Activated effector memory CD4-positive, alpha-beta T cell treated with anti-CD3 and anti-CD28 coated beads, Interleukin-2, amount 50 U/mL, for 16 hours (primary cell): ENCODE measurements at places on chromosomes 7 and 10.

- no peak for DNase-seq
Observed at GRCh38 chr7:106358103-106358663, 73.4 kb upstream of the NAMPT start.

DNA sequence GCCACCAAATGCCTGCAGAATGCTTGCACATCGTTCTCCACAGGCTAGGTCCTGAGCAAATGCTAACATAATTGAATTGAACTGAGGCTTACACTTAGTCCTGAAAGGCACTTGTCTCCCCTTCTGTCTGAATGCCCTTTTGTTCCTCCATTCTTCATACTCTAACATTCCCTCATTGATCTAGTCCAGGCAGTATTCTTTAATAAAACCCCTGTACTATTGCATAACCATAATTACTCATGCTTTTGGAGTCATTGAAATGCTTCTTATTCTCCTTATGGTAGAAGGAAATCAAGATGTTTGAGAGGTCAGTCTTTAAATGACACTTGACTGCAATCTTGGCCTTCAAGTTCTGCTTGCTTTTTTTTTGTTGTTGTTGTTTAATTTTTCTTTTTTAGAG, 7.1 kb downstream of the PI4K2A start:
- no peak for DNase-seq

DNA sequence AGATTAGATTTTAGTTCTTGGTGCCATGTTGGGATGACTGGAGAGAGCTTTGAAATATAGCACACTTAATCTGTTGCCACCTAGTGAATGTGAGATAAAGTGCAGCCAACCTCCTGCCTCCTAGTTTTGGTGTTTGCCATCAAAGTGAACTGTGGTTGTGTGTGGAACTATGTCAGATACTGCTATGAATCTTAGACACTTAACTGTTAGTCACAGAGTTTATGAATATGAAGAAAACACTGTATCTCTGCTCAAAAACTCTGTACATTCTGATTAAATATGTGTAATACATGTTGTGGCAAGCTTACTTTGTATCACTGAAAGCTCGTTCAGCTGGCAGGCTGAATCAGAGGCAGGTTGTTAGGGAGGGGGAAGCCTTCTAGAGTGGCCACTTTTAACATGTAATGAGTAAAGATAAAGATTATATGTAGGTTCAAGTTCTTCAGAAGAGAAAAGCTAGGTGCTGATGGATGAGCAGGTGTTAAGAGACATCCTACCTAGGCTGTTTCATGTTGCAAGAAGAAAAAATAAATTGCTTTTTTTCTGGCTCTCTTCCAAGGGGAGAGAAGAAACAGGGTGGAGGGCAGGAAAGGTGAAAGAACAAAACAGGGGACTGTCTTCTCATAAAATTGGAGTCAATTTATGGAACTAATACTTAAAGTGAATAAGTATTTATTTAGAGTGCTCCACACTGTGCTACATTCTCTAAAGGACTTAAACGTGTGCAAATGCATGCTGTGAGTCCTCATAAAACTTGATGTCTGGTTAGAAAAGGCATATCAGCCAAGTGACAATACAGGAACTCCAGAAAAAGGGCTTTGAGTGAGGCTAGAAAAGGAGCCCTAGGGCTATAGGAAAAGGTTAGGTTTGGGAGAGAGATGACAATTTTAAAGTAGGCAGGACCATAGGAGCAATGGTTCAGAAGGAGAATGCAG, 14.1 kb upstream of the LAMB1 start:
- DNase-seq = no peak

DNA sequence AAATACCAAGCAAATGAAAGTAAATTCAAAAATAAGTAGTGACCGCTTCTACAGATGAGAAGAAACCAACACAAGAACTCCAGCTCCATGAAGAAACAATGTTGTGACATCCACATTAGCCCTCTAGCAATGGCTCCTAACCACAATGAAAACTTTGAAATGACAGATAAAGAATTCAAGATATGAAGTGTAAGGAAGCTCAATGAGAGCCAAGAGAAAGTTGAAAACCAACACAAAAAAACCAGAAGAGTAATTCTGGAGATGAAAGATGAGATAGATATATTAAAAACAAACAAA, 68.2 kb upstream of the DDC start:
- no peak for DNase-seq

DNA sequence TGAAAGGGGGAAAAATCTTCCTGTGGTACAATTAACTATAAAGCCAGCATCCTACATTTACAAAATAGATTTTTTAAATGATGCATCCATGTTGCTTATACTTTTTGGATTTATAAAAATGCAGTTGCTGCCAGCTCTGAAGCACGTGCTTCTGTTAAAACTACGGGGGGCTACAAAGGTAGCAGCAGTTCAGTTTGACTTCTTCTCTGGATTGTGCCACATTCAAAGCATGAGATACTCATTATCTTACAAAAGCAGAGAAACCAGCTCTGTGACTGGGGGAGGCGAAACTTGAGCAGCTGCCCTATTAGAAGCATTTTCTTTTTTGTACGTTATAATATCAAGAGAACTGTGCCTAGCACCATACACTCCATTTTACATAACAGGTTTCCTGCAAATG, 31.1 kb downstream of the NEUROD6 start:
- DNase-seq = no peak

DNA sequence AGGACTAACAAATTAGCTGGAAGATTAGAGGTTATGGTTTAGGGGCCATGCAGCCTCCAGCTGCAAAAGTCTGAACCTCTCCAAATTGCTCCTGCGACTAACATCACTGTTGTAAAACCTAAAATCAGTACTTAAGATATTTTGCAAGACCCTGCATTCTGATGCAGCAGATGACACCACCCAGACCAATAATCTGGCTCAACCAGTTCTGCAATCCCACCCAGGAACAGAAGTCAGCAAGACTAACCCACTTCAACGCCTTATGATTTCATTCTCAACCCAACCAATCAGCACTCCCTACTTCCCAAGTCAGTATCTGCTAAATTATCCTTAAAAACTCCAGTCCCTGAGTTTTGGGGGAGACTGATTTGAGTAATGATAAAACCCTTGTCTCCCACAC, 250.8 kb upstream of the MBL2 start:
- no peak for DNase-seq

GRCh38 chr10:7260912-7261311, 149.9 kb downstream of the SFMBT2 start:
- no peak for DNase-seq

- DNase-seq = no peak
Observed at GRCh38 chr7:103148131-103148993, 537 bp downstream of the NAPEPLD start.

DNA sequence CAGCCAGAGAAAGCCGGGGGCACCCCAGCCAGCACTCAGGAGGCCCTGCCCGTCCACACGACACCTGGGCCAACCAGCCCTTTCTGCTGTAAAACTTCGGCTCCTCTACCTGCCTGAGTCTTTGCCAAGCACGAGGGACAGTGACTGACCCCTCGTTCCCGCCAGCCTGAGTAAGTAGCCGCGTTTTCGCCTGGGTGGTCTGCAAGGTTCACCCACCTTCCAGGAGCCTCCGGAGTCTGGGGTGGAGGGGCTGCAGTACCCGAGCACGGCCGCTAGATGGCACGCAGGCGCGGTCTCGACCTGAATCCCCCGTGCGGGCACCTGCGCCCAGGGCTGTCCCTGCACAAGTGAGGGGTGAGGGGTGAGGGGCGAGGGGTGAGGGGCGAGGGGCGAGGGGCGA, 192.7 kb downstream of the PTPRN2 start:
- DNase-seq = peak; percentile 78

DNA sequence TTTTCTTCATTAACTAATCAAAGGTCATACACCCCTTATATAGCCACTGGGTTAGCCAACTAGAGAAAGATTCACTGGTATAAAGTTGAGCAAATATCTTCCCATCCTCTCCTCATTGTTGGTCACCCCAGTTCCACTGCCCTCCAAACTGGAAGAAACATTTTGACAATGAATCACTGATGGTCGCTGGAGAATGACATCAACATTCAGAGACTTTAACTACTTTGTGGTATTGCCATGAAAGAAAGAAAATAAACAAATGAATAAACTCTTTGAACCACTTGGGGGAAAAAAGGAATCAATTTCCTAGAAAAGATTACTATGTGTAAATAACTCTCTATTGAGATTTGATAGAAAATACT, 23.4 kb downstream of the HYCC1 start:
- no peak for DNase-seq

DNA sequence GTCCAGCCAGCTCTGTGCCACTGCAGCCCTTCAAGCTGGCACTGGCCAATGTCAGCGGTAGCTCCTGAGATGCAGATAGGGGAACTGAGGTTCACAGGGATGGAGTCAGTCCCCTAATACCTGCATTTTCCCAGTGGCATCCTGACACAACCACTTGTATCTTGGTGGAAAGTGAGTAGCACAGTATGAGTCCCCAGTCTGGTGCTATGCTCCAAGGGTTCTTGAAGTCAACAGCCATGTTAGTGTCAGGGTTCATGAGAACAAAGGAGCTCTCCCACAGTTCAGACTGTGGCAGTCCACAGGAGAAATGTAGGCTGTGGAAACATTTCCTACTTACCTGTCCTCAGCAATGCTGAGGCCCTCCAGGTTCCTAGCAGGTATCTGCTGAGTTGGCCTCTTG, 115.5 kb downstream of the ZNF736 start:
- DNase-seq = no peak

DNA sequence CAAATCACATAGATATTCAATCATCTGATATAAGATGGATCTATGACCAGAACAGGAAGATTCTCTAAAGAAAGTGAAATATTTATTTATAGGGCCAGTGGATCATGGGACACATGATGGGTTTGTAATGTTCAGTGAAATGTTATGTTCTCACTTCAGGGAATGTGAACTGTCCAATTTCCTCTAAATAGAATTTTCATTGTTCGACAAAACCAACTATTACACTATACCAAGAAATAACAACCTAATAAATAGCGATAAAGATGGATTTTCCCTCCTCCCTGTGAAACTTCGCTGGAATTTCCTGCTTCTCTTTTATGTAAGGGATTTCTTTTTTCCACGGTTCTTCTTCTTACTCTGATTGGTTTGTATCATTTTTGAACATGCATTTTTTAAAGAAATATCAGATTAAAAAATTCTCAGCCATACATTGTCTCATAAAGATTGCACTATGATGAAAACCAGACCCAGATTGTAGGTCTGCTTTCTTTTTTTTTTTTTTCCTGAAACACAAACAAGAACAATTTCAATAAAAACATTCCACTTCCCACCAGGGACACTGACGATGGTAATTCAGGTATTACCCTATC, 139.8 kb upstream of the ZEB1 start:
- DNase-seq = no peak

DNA sequence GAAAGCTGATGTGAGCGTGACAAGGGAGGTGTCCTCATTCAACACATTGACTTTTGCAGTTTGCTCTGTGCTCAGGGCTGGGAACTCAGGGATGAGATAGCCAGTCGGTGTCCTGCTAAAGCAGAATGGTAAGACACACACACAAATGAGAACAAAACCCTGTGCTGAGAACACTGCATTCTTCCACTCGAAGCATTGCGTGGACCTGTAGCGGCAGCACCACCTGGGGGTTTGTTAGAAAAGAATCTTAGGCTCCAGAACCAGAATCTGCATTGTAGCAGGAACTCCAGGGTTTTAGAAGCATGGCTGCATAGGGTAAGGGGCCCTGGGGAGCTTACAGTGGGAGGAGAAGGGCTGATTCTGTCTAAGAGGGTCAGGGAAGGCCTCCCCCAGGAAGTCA, 21.5 kb upstream of the OGDHL start:
- DNase-seq = no peak

- DNase-seq = no peak
Observed at GRCh38 chr7:35797311-35797710, 3.5 kb upstream of the SEPTIN7 start.

DNA sequence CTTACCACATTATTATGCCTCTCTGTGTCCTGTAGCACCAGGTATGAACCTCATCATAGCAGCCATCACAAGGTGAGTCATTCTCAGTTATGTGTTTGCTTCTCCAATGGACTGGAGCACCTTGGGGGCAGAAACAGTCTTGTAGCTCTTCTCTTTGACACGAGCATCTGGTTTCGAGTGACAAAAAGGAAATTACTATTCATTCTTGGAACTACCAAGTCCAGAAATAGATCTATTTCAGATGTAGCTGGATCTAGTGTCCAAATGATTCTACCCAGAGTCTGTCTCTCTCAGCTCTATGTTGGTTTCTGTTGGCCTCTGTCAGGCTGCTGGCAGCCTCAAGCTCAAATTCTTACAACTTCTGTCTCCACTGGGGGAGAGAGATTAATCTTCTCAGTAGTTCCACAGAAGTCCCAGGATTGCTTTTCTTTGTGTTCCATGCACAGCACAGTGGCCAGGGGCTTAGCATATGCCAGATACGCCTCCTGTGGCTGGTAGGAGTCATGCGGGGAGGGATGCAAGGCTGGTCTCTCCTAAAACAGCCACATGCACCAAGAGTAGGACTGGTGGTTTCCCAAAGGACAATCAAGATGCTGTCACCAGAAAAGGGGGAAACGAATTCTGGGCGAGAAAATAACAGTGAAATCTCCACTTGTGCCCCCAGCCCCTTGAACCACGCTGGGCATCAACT, 37.2 kb upstream of the PAPSS2 start:
- no peak for DNase-seq

DNA sequence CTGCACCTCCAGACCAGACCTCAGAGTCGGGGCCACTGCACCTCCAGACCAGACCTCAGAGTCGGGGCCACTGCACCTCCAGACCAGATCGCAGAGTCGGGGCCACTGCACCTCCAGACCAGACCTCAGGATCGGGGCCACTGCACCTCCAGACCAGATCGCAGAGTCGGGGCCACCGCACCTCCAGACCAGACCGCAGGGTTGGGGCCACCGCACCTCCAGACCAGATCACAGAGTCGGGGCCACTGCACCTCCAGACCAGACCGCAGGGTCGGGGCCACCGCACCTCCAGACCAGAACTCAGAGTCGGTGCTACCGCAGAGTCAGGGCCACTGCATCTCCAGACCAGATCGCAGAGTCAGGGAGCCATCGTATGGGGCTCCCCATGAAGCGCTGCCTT, 105.9 kb downstream of the ACTR3B start:
- peak; percentile 33 for DNase-seq

DNA sequence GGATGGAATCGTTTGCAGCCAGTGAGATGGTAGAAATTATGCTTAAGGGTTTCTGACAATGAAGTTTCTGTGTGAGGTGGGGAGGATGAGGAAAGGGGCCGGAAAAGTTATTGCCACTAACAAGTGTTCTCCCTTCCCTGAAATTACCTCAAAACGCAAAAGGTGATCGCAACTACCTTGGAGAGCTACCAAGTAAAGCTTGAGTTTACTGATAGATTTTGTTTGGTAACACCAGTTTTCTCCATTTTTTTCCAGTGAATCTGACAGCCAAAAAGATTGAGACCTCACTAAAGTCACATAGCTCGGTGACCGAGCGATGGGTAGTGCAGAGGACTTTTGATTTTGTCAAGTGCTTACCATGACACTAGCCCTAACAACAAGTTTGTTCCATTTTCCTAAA, 1.6 kb downstream of the SUV39H2 start:
- no peak for DNase-seq

GRCh38 chr7:116949941-116950801, 3.1 kb upstream of the ST7 start:
- no peak for DNase-seq
